ENCODE measurements at places on chromosomes 2 and 18.

DNA sequence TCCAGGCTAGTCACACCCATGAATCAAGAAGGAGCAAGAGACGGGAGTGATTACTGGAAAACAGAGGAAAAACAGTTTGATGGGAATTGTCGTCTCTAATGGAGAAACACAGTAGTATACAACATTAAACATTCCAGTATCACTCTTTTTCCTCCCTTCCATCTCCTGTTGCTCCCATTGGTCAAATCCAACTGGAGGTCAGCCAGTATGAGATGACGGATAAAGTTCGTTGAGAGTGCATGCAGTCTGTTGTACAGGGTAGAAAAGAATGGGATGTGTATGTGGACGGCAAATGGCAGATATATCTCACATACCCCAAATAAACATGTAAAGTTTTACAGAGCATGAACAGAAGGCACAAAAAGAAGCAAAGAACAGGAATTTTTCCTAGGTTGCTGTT is 221.9 kb upstream of the TNP1 start:
- DNase-seq: no peak

GRCh38 chr2:20091305-20091991 is 40.0 kb upstream of the LAPTM4A start:
- DNase-seq: no peak

DNA sequence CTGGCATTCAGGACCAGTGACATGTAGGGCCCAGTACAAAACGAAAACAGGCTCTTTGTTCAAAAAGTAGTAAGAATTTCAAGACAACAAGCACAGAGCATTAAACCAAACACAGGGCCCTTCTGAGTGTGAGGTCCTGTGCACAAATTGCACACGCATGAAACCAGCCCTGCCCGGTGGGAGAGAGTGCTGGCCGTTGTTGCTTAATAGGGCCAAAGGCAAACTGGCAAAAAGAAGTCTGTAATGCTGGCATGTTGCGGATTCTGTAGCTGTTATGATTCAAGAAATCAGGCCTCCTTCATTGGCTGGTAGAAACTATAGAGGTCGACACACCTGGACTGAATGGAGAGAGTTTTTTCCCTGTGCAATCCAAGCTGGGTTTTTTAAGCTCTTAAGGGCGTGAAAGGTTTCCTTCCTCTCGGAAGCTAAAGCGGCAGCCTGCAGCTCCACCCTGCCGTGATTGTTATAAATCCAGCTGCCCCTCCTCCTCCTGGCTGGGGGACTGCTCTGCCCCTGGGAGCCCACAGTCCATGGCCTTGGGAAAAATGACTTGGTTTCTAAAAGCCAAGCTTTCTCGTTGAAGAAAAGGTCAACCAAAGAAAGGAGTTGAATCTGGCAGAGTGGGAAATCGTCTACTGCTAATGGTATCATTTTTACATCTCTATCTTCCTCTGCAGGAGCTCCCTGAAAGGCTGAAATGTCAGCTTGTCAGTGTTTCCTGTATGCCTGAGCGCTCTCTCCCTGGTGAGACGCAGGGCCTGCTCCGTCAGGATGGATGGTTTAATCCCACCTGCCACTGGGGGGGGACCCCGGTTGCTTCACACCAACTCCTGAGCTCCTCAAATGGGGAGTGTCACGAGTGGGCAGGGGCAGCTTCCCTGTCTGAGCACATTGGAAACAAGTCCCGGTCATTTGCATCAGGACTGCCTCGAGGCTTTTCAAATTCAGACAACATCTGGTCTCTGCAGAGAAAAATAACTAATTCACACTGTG is 143.6 kb downstream of the ALPK2 start:
- DNase-seq: no peak

GRCh38 chr2:24110660-24111303 is 12.4 kb downstream of the PFN4 start:
- DNase-seq: no peak

DNA sequence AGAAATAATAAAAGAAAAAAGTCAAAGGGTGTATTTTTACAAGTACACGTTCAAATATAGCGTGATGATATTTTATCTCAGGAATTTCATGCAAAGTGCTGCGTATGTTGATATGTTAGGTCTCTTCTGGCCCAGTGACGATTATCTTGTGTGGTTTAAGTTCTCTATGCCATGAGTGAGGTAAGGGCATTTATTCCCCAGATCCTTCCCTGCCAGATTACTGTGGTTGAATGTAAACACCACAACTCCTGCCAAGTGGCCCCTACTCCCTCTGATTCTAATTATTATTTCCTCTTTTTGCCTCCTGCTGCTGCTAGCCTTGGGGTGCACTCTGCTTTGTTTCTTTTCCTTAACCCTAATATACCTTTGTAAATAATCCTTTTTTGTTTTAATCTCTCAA is 12.2 kb downstream of the SCN2A start:
- no peak for DNase-seq

- no peak for DNase-seq
These were observed 333.0 kb upstream of the CNTNAP5 start for GRCh38 chr2:123692121-123692520.

GRCh38 chr2:172339371-172340010 is 87.9 kb upstream of the ITGA6 start:
- no peak for DNase-seq

DNA sequence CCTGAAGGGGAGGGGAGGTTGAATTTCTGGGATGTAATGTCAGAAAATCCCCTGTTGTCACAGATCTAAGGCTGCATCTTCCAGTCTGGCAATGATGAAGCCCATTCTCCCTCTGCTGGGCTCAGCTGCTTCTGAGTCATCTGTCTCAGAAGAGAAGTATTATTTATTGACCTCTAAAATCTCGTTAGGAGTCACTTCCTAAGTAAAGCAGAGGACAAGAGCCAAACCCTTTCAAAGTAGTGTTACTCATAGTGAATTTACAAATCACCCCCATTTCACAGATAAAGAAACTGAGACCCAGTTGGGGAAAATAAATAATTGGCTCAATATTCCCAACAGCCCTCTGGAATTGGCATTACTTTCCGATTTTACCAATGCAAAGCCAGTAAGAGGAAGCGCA is 167.3 kb upstream of the SKOR2 start:
- no peak for DNase-seq

DNA sequence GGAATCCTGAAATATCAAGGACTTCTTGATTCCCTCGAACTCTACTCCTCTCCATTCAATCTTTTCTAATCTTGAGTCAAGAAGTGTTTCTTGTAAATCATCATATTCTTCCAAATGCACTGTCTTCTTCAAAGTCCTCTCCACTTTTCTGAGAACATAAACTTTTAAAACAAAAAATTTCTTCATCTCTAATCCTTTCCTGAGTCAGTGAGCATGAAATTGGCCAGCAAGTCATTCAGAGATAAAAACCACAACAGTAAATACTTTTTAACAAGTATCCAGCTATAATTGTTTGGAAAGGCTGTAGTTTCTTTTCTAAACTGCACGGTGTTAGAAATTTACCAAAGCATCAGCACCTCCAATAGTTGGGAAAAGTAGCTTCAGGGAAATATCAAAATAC is 312.6 kb upstream of the GALNT5 start:
- DNase-seq: no peak

- DNase-seq: no peak
These were observed 20.3 kb downstream of the CHMP1B start for GRCh38 chr18:11871501-11871900.

All from activated naive CD8-positive, alpha-beta T cell treated with anti-CD3 and anti-CD28 coated beads, Interleukin-2, amount 50 U/mL, for 16 hours (primary cell).